ENCODE measurements at places on chromosomes 5 and 9. TPM values are rescaled to one million over a fixed set of nuclear protein-coding genes. Genes with fewer than 3 reads are reported as not detected.

GRCh38 chr5:169050146-169050571 is 250.8 kb downstream of the SLIT3 start:
- no peaks in the 10 kb centered on the region for H3K36me3 ChIP-seq
- no peaks in the 10 kb centered on the region for H3K4me1 ChIP-seq
- H3K27ac ChIP-seq: no peak overlapping the region
- no peak for DNase-seq

- no peaks in the 10 kb centered on the region for H3K27me3 ChIP-seq
- no peaks in the 10 kb centered on the region for H3K4me1 ChIP-seq
- H3K4me3 ChIP-seq: no peak overlapping the region
- no peak overlapping the region for H3K27ac ChIP-seq
- no peaks in the 10 kb centered on the region for H3K36me3 ChIP-seq
- DNase-seq: no peak
Measured at GRCh38 chr5:174273325-174273724, 227.8 kb downstream of the NSG2 start.

- H3K27ac ChIP-seq: no peak overlapping the region
- H3K4me1 ChIP-seq: no peaks in the 10 kb centered on the region
- H3K4me3 ChIP-seq: no peak overlapping the region
- no peaks in the 10 kb centered on the region for H3K36me3 ChIP-seq
- no peaks in the 10 kb centered on the region for H3K27me3 ChIP-seq
- no peak for DNase-seq
Measured at GRCh38 chr5:131389096-131389868, 125.4 kb downstream of the CDC42SE2 start.

GRCh38 chr5:36145311-36145710 is 6.4 kb downstream of the LMBRD2 start:
- no peak overlapping the region for H3K4me3 ChIP-seq
- no peaks in the 10 kb centered on the region for H3K4me1 ChIP-seq
- DNase-seq: no peak
- H3K27me3 ChIP-seq: no peaks in the 10 kb centered on the region

Gene PLCXD3
- 0.80 TPM for total RNA-seq

GRCh38 chr9:81472701-81473100 is 216.6 kb downstream of the TLE1 start:
- DNase-seq: no peak
- H3K27ac ChIP-seq: no peak overlapping the region
- no peaks in the 10 kb centered on the region for H3K4me1 ChIP-seq
- no peak overlapping the region for H3K4me3 ChIP-seq
- no peaks in the 10 kb centered on the region for H3K27me3 ChIP-seq
- H3K36me3 ChIP-seq: no peaks in the 10 kb centered on the region

GRCh38 chr9:111910428-111910827 is 13.8 kb downstream of the UGCG start:
- no peak overlapping the region for H3K4me3 ChIP-seq
- no peaks in the 10 kb centered on the region for H3K27me3 ChIP-seq
- no peak overlapping the region for H3K27ac ChIP-seq
- DNase-seq: no peak

GRCh38 chr5:35004200-35004599 is 43.5 kb downstream of the AGXT2 start:
- DNase-seq: no peak
- H3K4me1 ChIP-seq: no peaks in the 10 kb centered on the region
- H3K4me3 ChIP-seq: no peak overlapping the region
- no peaks in the 10 kb centered on the region for H3K27me3 ChIP-seq
- no peaks in the 10 kb centered on the region for H3K36me3 ChIP-seq
- no peak overlapping the region for H3K27ac ChIP-seq

Gene PDGFRB
- 18.1 TPM for total RNA-seq

DNA sequence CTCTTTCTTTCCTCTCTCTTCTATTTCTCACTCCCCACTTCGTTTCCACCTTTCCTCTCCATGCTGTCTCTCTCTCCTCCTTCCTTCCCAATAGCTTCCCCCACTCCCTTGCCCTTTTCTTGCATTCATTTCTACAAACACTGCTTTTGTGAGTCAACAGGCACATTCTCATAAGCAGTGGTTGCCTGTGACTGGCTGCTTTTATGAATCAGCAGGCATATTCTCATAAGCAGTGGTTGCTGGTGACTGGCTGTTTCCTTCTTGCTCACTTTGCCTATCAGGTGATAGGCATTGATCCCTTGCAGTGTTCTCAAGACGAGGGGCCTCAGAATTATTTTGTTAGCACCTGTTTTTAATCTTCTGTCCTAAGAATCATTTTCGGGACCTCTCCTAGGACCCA is 116.1 kb upstream of the ACTBL2 start:
- no peaks in the 10 kb centered on the region for H3K27me3 ChIP-seq
- H3K4me1 ChIP-seq: no peaks in the 10 kb centered on the region
- H3K4me3 ChIP-seq: no peak overlapping the region
- H3K36me3 ChIP-seq: no peaks in the 10 kb centered on the region
- no peak for DNase-seq

DNA sequence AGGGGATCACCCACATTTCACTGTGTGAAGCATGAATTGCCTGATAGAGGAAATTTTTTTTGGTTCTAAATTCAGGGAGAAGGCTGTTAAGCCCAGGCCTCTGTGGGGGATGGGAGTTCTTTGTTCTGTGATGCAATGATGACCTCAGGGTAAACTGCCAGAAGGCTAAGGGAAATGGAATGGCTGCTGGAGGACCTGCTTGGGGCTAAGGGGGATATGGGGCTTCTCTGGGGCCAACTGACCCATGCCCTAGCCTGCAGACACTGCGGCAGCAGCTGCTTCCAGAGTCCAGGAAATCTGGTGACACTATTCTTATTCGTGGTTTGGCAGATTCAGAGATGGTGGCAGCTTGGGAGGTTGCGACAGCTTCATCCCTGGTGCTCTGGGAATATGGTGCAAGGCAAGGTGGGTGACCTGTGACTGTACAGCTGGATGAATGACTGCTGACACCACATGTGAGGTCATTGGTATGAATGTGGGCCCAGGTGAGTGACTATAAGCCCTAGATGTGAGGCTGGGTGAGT is 30.3 kb downstream of the VCP start:
- no peaks in the 10 kb centered on the region for H3K36me3 ChIP-seq
- no peaks in the 10 kb centered on the region for H3K27me3 ChIP-seq
- H3K27ac ChIP-seq: no peak overlapping the region
- H3K4me3 ChIP-seq: no peak overlapping the region

Gene CCDC192
- not detected for total RNA-seq

GRCh38 chr9:35903049-35903448 is 3.0 kb upstream of the HRCT1 start:
- no peaks in the 10 kb centered on the region for H3K27me3 ChIP-seq
- peak; percentile 66 for DNase-seq
- H3K27ac ChIP-seq: no peak overlapping the region
- H3K36me3 ChIP-seq: no peaks in the 10 kb centered on the region

DNA sequence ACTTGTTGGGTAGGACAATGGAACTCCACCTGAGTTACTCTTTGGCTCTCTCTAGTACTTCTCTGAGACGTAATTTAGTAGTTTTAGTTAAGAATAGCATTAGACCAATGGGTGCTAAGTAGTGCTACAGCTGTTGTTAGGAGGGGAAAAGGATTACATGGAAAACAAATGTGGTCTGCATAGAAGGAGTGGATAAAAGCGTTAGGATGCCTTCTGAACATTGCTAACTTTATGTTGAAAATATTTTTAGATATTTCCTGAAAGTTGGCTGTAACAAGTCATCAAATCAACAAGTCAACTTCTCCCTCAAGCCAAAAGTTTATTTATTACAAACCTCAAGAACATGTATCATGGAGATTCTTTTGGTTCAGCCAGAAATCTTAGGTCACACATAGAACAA is 409.5 kb upstream of the MEF2C start:
- no peak overlapping the region for H3K27ac ChIP-seq
- H3K36me3 ChIP-seq: no peaks in the 10 kb centered on the region
- H3K4me3 ChIP-seq: no peak overlapping the region
- H3K4me1 ChIP-seq: no peaks in the 10 kb centered on the region
- no peaks in the 10 kb centered on the region for H3K27me3 ChIP-seq
- no peak for DNase-seq

- H3K4me1 ChIP-seq: no peaks in the 10 kb centered on the region
- H3K27ac ChIP-seq: no peak overlapping the region
- no peak overlapping the region for H3K4me3 ChIP-seq
- DNase-seq: no peak
Measured at GRCh38 chr5:114319236-114319635, 42.6 kb upstream of the KCNN2 start.

Gene PLAC8L1
- not detected for total RNA-seq

Gene HSPA9
- total RNA-seq: 196 TPM

- no peaks in the 10 kb centered on the region for H3K27me3 ChIP-seq
- DNase-seq: no peak
- no peaks in the 10 kb centered on the region for H3K36me3 ChIP-seq
- H3K27ac ChIP-seq: no peak overlapping the region
- H3K4me3 ChIP-seq: no peak overlapping the region
Measured at GRCh38 chr9:83754383-83754977, 46.7 kb upstream of the UBQLN1 start.

Gene N4BP3
- 3.3 TPM for total RNA-seq

- no peaks in the 10 kb centered on the region for H3K4me1 ChIP-seq
- H3K27ac ChIP-seq: no peak overlapping the region
- DNase-seq: no peak
- no peak overlapping the region for H3K4me3 ChIP-seq
Measured at GRCh38 chr5:91875196-91875779, 492.2 kb upstream of the ARRDC3 start.

Gene BARX1
- not detected for total RNA-seq

DNA sequence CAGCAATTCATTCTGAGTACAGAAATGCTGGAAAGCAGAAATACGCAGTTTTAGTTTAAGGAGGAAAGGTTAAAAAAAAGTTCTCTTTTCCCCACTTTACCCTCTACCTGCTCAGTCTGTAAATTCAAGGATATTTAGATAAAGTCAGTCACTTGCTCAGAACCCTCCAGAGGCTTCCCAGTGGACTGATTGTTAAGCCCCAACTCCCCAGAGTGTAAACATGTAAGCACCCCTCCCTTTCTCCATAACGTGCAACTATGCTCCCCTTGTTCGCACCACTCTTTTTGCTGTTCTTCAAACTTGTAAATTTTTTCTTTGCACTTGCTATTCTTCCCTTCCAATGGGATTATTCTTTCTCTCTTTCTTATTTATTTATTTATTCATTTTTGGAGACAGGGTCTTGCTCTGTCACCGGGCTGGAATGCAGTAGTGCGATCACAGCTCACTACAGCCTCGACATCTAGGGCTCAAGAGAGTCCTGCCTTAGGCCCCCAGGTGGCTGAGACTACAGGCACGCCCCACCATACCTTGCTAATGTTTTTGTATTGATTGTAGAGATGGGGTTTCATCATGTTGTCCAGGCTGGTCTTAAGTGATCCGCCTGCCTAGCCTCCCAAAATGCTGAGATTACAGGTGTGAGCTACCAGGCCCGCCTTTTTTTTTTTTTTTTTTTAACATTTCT is 32.5 kb upstream of the ERBIN start:
- H3K27me3 ChIP-seq: peaks cover 8% of the 10 kb centered on the region
- no peaks in the 10 kb centered on the region for H3K4me1 ChIP-seq
- H3K36me3 ChIP-seq: no peaks in the 10 kb centered on the region
- no peak for DNase-seq
- H3K4me3 ChIP-seq: no peak overlapping the region

DNA sequence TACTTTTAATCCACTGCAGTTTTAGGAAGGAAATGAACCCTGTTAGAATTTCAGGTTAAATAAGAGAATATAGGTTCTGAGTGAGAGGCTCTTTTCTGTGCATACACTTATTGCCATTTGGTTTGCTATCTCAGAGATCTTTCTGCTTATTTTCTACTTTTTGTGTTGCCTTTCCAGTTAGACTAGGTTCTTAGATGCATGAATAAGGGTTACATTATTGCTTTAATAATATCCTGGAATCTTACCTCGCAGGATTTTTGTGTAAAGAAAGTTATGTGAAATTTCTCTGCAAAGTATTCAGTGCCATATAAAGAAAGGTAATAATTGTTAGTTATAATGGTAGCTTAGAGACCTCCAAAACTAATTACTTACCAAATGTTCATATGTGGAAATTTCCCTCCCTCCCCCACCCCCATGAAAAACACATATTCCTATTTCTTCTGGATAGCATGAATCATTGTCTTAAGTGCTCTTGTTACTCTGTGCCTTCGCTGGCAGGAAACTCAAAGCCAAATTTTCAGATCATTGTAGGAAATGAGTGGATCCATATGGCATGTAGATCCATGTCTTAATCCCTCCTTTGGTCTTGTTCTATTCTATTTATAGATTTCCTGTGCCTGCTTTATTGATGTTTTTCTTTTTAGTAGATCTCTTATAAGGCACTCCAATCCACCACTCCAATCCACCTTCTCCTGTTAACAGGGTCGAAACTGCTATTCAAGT is 2.7 kb upstream of the APBA1 start:
- no peak overlapping the region for H3K27ac ChIP-seq
- H3K4me3 ChIP-seq: no peak overlapping the region
- no peaks in the 10 kb centered on the region for H3K27me3 ChIP-seq
- no peaks in the 10 kb centered on the region for H3K36me3 ChIP-seq
- no peak for DNase-seq
- no peaks in the 10 kb centered on the region for H3K4me1 ChIP-seq

Gene ACOT12
- total RNA-seq: not detected

GRCh38 chr5:126552614-126553013 is 42.4 kb downstream of the ALDH7A1 start:
- H3K4me1 ChIP-seq: no peaks in the 10 kb centered on the region
- no peak for DNase-seq
- no peak overlapping the region for H3K4me3 ChIP-seq
- no peaks in the 10 kb centered on the region for H3K27me3 ChIP-seq
- no peaks in the 10 kb centered on the region for H3K36me3 ChIP-seq

Gene TMEM174
- total RNA-seq: not detected

Gene LRRC19
- 130 TPM for total RNA-seq

- no peak overlapping the region for H3K4me3 ChIP-seq
- H3K36me3 ChIP-seq: no peaks in the 10 kb centered on the region
- H3K27ac ChIP-seq: no peak overlapping the region
Measured at GRCh38 chr9:5470816-5471215, 20.5 kb downstream of the CD274 start.

DNA sequence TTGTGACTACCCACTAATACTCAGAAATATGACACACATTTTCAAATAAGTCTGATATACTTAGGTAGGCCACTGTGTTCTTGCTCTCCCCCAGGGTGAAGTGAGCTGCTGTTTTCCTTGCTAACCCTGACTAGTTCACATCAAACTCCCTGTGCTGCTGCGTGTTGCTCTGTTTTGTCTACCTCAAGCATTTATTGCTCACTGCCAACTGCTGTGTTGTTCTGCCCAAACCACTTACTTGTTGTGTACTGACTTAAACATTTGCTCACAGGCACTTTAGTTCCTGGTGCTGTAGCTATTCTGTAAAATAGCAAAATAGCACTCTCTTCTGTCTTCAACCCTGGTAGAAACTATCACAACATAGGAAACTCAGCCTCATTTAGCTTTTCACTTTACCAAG is 255.7 kb downstream of the HCN1 start:
- H3K27me3 ChIP-seq: no peaks in the 10 kb centered on the region
- no peak overlapping the region for H3K4me3 ChIP-seq
- H3K36me3 ChIP-seq: no peaks in the 10 kb centered on the region
- H3K4me1 ChIP-seq: no peaks in the 10 kb centered on the region

- H3K4me3 ChIP-seq: no peak overlapping the region
- no peaks in the 10 kb centered on the region for H3K36me3 ChIP-seq
- peak; percentile 48 for DNase-seq
- H3K27me3 ChIP-seq: no peaks in the 10 kb centered on the region
- no peak overlapping the region for H3K27ac ChIP-seq
Measured at GRCh38 chr9:113481176-113481787, 17.8 kb downstream of the RGS3 start.

Gene FREM1
- total RNA-seq: 1.1 TPM

- no peaks in the 10 kb centered on the region for H3K27me3 ChIP-seq
- H3K4me3 ChIP-seq: no peak overlapping the region
- H3K4me1 ChIP-seq: no peaks in the 10 kb centered on the region
- H3K36me3 ChIP-seq: no peaks in the 10 kb centered on the region
- H3K27ac ChIP-seq: no peak overlapping the region
Measured at GRCh38 chr9:94908011-94908563, 181.6 kb downstream of the AOPEP start.
